ENCODE measurements at places on chromosomes 7 and 10.

GRCh38 chr7:4797858-4798705 lies 22.7 kb downstream of the AP5Z1 start:
- DNase-seq, result peak; percentile 36

GRCh38 chr10:125159932-125160855 lies at the start of gene CTBP2:
Gene CTBP2 (minus strand): TSS chr10:125160563.
- DNase-seq, result no peak

- no peak for DNase-seq
These were observed 199.2 kb downstream of the ADARB2 start for GRCh38 chr10:1538121-1538520.

- DNase-seq, result no peak
These were observed 100.4 kb upstream of the PDGFA start for GRCh38 chr7:620056-620455.

DNA sequence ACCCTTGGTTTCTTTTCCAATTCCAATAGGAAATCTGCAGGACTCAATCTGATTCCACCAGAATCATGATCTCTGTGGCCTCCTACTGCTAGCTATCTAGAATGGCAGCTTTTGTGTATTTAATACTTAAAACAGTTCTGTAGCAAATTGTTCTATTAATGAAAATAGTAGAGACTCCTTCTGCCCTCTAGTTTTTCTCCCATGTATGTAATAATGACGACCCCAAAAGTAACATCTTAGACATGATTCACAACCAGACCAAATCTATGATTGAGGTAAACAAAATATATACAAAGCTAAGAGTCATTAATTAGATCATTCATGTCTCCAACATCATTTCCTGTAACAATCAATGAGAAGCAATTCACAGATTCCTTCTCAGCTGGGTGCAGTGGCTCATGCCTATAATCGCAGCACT lies 259.1 kb upstream of the MKLN1 start:
- no peak for DNase-seq

DNA sequence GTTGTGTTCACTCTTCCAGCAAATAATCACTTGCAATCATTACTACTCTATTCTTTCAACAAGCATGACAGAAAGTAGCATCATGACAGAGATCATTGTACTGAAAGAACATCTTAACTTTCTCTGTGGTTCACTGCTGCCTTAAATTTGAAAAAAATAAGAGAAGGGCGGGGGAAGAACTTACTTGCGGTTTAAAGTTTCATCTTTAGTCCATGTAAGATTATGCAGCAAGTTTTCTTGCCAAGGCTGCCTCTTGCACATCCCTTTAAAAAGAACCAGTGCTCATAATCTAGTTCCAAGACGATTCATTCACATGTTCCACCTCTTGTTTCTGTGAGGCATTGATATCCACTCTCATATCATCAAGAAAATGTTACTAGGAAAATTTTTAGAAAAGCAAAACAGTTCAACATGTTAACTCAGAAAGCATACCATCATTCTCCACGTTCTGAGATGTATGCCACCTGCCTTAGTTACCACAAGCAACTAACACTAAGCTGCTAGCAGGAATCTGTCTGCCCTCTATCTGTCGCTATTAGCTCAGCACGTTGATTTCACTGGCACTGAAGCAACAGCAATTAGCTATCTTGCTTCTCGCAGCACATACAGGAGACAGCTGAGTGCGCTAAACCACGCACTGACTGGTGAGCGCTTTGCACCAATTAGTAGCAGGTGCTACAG lies at the start of gene PCDH15:
Gene PCDH15, minus strand, starts transcription at position 491 of the 681 bp plus-strand sequence. CDS start 136,969 bp downstream, outside the sequence.
- DNase-seq, result no peak

GRCh38 chr7:149126662-149127266 lies 640 bp upstream of the ZNF425 start:
- peak; percentile 30 for DNase-seq

DNA sequence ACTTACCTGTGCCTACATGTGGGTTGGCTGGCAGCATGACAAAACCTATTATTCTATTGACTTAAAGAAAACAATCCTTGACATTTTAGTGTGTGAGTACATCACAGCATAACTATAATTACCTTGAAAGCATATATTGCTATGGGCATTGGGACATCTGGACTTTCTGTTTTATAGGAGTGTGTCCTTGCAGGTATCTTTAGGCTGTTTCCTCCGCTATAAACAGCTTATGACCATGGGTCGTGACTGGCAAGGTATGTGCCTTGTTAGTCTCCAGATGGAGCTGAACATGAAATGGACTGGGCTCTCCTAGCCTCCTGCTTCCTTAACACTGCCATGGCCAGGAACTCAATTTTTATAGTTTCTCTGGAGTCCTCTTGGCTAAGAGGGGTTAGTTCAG lies 317.4 kb upstream of the COBL start:
- no peak for DNase-seq

DNA sequence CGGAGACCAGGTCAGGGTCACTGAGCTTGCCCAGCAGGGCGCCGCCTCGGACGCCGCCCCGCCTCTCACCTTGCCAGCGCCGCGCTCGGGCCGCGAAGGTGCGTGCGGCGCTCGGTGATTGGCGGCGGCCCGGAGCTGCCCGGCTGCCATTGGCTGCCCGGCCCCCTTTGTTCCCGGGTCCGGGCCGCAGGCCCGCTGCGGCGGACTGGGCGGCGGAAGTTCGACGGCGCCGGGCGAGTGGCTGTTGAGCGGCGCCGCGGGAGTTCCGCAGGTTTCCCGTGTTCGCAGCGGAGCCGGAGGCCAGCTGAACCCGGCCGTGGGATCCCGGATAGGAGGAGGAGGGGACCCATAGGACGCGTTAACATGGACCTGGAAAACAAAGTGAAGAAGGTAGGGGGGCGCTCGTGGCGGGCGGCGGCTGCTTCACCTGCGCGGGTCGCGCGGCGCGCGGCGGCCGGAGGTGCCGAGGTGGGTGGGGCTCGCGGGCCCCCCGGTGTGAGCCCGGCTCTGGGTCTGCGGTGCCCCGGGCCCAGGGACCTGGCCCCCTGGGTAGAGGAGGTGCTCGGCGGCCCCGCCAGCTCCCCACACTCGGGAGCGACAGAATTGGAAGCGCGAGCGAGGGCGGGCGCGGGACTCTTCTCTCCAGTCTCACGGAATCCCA lies at the start of gene TES:
Gene TES, plus strand, starts transcription at position 195 of the 661 bp plus-strand sequence. Its CDS starts 169 bp downstream, at position 364.
- DNase-seq, result peak; percentile 35

Measured in stimulated activated CD8-positive, alpha-beta memory T cell treated with anti-CD3 and anti-CD28 coated beads, Interleukin-12 subunit alpha, Interleukin-12 subunit beta, amount 100 ng/mL, for 1 hour (primary cell).